ENCODE measurements at places on chromosomes 13 and 19.

DNA sequence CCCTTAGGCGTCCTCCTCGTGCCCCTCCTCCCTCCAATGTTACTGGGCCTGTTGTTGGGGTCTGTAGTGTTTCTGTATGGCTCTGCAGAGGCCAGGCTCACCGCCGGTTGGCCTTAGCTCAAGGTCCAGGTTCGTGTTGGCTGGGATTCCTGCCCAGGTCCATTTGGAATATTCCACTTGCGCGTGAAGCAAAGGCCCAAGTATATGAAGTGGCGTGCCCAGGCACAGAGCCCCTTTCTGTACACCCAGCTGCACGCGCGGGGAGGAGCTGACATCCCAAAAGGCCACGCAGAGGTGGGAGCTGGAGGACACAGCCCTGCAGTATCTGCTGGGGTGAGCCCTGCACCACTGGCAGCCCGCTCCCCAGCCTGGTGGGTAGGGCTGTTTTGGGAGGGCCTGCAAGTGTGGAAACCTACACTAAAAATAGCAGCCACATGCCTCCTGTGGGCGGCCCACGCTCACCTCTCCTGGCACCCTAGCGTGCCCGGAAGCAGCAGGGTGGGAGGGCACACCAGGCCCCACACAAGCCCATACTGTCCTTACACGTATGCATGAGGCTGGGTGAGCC, 30.2 kb downstream of the CRTC1 start:
- DNase-seq: no peak

- DNase-seq: no peak
Measured at GRCh38 chr13:43537124-43537523, 249.6 kb downstream of the ENOX1 start.

- DNase-seq: no peak
Measured at GRCh38 chr13:98997738-98998641, 20.1 kb upstream of the DOCK9 start.

GRCh38 chr19:23403052-23403451, 7.8 kb upstream of the ZNF91 start:
- DNase-seq: no peak

DNA sequence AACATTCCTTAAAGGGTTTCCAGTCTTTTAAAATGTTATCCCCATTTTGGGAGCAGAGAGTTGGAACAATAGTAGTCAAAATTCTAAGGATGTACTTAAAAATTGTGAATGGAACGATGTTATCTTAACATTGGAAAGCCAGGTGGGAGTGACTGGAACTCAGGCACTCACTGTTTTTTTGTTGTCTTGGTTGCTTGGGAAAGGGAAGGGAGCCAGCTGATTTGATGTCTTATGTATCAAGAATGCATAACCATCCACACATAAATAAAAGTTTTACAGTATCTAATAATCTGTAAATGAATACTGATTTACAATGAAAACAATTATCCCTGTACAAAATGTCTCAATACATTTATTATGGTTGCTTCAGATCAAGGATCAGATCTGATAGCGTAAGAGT, 88.7 kb downstream of the SLC10A2 start:
- DNase-seq: no peak

DNA sequence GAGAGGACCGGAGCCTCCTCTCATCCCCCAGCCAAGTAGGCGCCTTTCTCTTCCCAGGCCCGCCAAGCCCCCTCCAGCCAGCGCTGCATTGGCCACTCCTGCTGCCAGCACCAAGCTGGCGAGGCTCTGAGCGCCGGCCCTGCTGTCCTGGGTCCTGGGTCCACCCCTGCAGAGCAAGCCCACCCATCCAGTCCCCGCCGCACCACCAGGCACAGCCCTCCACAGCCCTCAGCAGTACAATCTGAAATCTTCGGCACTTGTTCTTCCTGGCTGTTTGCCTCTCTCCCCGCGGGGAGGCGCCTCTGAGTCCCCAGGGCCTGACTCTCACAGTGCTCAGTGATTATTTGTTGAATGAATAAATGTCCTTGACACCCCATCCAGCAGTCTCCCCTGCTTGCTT, 236.4 kb upstream of the SGCG start:
- DNase-seq: no peak

GRCh38 chr13:21328836-21329477, 130.1 kb downstream of the ZDHHC20 start:
- no peak for DNase-seq

DNA sequence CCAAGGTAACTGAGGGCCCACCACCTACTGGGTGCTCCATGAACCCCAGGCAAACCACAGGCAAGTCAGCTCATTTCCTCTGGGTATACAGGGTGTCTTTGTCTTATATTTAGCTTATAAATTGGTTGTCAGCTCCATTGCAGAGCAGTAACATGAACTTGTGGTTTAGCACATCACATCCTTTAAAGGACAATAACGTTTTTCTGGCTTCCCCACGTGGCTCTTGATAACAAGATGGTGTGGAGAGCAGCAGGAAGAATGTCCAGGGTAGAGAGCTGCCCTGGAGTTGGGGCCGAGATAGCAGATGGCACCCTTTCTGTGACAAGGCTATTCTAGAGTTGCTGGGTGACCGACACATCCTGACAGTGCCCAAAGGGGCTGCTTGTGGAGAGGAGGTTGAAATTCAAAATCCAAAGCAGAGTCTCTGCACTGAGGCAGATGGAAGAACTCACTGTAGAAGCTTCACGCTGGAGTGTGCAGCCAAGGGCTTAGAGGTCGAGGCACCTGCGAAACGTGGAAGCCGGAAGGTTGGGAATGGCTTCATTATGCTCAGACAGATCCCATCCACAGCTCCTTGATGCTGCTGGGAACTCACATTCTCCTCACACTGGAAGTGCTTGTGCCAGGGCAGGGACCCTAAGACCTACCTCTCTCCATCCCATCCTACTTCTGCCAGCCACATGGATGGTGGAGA, 133.0 kb upstream of the FRY start:
- DNase-seq: no peak

- DNase-seq: no peak
Measured at GRCh38 chr13:77781808-77782207, 84.3 kb downstream of the SLAIN1 start.

DNA sequence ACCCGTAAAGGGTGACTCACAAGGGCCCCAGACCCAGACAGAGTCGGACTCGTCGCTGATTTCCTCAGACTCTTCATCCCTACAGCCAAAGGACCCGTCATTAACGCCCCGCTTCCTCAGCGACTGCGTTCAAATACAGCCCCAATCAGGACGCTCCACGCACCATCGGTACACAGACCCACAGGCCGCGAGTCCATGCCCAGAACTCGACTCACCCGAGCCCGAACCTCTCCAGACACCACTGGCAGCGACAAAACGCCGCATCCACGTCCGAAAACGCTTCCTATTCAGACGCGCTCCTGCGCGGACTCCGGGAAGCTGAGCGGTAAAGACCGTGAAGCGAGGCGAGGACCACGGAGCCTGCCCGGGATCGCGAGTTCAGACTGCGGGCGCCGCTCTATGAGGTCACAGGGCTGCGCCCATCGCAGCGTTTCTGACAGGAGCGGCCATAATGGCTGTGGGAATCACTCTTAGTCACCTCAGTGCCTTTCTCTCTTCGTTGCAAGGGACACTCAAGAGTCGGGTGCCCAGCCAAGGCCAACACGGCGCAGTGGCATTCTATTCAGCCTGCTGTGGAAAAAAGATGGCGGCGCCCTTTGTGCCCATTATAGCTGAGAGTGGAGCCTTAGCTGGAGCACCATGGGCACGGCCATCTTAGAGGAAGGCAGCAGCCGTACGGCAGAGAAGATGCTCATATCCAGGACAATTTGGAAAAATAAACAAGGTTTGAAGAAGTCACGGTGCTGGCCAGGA, at the start of gene ZNF614:
Gene ZNF614 (minus strand): TSS at position 353 of the 753 bp plus-strand sequence. CDS start 2,634 bp downstream, outside the sequence.
- peak; percentile 84 for DNase-seq

DNA sequence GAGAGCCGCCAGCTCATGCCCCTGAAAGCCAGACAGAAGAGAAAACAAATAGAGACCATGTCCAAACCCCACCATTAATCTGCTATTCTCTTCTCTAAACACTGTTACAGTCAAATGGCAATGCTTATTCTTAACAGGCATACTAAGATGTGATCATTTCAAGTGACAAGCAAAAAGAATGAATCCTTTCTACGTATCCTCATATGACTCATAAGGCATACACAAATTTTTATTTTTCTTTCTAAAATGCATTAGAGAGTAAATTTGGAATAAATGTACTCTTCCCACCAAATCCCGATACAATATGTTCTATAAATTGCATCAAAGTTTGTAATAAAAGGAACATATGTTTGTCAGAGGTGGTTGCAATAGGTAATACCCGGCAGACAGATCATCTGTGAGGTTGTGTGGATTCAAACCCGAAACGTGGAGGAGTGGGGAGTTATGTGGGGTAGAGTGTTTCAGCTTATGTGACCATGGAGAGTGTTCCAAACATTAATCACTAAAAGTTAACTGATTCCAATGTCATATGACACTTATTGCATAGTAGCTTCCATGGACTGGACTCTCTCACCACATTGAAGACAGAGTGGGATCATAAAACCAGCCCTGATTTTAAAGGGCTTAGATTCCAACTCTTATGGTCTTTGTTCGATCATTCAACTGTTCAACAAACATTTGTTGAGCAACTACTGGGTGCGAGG, 213.1 kb downstream of the DCLK1 start:
- DNase-seq: no peak

DNA sequence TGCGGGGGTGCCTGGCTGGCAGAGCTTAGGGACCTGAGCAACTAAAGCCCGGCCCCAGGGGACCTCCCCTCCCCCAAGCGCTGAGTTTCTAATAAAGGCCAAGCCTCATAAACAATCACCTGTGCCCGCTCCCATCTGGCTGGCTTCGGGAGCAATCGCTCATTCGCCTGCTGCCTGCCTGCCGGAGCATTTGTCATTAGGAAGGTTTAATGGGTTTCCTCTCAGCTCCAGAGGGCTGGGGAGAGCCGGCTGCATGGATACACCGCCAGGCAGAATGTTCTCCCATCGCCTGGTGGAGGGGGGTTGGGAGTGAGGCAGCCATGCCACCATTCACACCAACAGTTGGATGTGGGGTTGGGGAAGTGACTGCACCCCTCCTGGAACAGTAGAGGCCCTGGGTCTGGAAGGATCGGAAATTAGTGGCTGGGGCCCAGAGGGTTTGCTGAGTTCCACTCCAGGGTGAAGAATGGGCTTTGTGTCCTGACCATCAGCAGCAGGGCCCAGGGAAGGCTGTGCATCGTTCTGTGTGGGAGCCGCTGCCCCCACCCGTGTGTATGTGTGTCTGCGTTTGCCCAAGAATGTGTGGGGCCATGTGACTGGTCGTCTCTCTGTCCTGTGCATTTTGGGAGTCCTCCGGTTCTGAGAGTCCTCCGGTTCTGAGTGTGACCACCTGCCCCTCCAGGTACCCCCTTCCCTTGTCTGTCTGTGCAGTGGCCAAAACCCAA, 15.3 kb downstream of the PIN1 start:
- no peak for DNase-seq

- no peak for DNase-seq
Measured at GRCh38 chr13:28037399-28037798, 48.9 kb upstream of the URAD start.

- peak; percentile 13 for DNase-seq
Measured at GRCh38 chr13:45473627-45474026, 8.9 kb downstream of the COG3 start.

- no peak for DNase-seq
Measured at GRCh38 chr13:42048342-42048683, at the start of gene DGKH. Gene DGKH, plus strand, starts transcription at chr13:42048648. Its CDS starts 126 bp downstream, at chr13:42048774.

DNA sequence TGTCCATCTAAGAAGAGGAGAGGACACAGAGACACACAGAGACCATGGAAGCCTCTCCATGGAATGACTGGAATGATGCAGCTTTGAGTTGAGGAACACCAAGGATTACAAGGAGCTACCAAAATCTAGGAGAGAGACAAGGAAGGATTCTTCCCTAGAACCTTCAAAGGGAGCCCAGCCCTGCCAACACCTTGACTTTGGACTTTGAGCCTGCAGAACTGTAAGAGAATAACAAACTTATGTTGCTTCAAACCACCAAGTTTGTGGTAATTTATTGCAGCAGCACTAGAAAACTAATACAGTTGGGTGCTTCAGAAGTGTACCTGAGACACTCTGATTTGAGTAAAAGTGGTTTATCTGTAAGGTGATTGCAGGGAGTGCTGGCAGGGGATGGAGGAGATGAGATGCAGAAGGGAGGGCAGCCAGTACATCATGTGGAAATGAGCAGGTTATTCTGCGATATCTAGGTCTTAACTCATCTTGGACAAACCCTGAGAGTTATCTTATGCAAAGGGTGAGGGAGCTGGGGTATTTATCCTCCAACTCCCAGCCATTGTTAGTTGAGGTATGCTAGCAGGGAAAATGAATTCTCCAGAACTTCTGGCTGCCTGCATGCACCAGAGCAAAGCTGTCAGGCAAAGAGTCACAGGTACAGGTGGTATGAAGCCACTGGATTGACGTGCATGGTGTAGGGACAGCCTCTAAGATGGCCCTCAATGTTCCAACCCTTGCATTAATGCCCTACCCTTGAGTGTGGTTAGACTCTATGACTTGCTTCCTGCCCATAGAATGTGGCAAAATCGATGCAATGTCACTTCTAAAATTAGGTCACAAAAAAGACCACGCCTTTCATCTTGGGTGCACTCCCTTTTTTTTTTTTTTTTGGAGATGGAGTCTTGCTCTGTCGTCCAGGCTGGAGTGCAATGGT, 31.3 kb upstream of the ADGRL1 start:
- no peak for DNase-seq

DNA sequence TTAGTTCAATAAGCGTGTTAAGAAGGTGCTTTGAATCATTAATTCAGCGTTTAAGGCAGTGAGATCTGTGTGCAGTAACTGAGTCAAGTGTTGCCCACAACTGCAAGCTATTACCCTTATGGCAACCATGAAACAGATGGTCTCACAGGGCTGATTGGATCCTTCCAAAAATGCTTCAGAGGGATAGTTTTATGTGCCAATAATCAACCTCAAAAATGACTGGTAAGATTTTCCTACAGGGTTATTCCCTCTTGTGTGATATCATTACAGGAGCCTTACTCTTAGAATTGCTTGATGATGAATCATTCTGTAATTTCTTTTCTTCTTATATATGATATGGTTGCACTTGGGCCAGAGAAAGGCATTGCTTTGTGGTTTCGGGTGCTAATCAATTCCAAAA, 1299.2 kb upstream of the ATXN8OS start:
- no peak for DNase-seq

GRCh38 chr13:25963674-25964073, 88.1 kb downstream of the SHISA2 start:
- no peak for DNase-seq

DNA sequence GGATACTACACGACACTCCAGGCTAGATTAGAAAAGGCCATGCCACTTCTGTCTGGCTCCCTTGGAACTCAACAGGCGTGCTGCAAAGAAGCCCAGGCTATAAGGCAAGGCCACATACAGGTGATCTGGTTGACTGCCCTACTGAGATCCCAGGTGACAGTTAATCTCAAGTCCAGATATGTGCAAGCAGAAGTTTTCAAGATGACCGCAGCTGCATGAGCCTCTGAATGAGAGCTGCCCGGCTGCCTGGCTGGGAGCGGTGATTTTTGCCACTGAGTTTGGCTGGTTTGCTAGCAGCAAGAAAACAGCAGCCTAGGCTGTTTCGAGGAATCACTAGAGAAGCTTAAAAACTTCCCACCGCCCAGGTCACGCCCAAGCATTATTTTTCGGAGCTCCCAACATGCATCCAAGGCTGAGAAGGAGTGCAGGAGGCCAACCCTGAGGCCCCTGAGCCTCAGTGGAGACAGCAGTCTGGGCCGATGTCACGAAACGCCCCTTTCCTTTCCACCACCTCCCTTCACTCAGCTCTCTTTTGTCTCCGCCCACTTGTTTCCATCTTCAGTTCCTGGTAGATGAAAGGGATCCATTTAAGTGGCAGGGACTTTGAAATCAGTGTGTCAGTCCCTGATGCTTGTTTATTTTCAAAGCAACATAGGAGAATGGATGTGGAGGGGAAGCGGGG, 14.0 kb upstream of the URI1 start:
- no peak for DNase-seq

GRCh38 chr13:53340505-53341143, 312.0 kb downstream of the OLFM4 start:
- DNase-seq: no peak

All from T-cell (primary cell).